Adrenal gland (tissue), 19 donors: ENCODE measurements at places on chromosomes 2 and 18. TPM values are rescaled to one million over a fixed set of nuclear protein-coding genes. Genes with fewer than 3 reads are reported as not detected.

GRCh38 chr2:238700117-238700457 lies 147.8 kb upstream of the TWIST2 start:
- DNase-seq: peak; percentile 58

- DNase-seq: no peak
Measured at GRCh38 chr18:27661320-27662018, 476.4 kb upstream of the CHST9 start.

TMEM247 gene
- not detected for total RNA-seq

DNA sequence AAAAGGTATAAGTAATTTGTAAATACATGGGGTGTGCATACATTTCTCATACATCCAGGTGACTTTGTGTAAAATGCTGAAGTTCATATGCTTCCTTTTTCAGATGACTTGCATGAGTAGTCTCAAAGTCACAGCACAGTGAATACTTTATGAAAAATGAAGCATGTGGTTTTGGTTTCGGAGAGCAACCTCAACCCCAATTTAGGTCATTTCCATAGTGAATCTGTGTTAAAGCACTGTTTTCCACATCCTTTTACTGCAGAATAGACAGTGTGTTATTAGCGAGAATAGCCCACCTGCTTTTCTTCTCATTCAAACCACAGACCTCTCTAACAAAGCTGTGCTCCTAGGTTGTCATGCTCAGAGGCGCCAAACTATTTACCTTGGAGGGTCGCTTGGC lies 204.4 kb upstream of the RASGRP3 start:
- DNase-seq: no peak

CCDC148 gene
- total RNA-seq: 0.25 TPM
